DMS53 (cell line): ENCODE measurements at places on chromosomes 16 and 17.

DNA sequence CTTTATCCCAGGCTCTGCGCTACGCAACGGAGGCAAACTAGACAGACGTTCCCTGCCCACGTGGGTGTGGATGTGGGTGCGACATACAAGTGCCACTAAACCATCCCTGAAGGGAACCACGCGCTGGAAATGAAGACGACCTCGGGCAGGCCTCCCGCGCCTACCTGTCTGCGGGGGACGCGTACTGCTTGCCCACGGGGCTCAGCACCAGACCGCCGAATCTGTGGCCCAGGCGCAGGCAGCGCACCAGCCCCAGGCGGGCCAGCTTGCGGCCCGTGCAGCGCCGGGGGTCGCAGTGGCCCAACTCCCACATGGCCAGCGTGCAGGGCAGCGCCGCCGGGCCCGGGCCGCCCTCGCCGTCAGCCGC is 480 bp downstream of the TSR3 start:
- DNase-seq, result peak; percentile 42

DNA sequence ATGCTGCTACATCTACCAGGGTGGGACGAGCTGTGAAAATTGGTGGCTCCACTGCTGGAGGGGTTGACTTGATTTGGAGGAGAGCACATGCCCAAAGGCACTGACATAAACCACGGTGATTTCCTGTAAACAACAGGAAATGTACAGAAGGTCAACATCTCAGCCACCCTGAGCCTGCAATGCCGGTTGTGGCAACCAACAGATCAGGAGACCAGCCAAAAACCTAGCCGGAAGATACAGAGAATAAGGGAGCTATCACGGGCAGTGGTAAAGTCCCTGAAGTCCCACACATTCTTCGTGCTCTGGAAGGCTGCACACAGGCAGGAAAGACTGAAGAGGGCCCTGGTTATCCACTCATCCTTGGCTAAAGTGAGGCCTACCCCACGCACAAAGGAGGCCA is 56.2 kb downstream of the ADCY9 start:
- DNase-seq, result peak; percentile 32

GRCh38 chr16:77499373-77500285 is 64.8 kb upstream of the ADAMTS18 start:
- DNase-seq, result no peak

DNA sequence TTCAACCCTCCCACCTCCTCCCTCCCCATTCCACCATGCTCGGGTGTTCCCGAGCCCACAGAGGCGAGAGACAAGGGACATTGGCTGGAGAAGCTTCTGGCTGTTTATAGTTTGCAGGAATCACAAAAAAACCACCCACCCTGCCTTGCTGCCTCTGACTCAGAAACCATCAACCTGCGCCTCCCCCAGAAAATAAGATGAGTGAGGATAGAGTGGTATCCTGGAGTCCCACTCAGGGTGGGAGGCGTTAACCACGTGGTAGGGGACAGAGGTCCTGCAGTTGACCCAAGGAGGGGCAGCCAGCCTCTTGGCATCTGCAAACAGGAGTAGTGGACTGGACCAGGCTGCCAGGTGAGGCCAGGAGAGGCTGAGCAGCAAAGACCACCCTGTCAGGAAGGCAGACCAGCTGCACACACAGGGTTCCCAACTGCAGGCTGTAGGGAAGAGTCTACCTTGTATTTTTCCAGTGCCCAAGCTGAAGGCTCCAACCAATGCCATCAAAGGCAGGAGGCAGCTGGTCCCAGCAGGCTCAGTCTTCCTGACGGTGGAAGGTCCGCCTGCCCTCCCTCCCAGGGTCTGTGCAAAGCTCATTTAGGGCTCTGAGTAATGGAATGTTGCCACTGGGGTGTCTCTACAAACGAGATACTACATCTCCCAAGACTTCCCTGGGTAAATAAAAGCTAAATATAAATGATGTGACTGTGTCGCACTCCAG is 201.5 kb upstream of the TNRC6C start:
- no peak for DNase-seq

GRCh38 chr17:20173091-20173490 is 163.9 kb downstream of the SPECC1 start:
- DNase-seq, result no peak

DNA sequence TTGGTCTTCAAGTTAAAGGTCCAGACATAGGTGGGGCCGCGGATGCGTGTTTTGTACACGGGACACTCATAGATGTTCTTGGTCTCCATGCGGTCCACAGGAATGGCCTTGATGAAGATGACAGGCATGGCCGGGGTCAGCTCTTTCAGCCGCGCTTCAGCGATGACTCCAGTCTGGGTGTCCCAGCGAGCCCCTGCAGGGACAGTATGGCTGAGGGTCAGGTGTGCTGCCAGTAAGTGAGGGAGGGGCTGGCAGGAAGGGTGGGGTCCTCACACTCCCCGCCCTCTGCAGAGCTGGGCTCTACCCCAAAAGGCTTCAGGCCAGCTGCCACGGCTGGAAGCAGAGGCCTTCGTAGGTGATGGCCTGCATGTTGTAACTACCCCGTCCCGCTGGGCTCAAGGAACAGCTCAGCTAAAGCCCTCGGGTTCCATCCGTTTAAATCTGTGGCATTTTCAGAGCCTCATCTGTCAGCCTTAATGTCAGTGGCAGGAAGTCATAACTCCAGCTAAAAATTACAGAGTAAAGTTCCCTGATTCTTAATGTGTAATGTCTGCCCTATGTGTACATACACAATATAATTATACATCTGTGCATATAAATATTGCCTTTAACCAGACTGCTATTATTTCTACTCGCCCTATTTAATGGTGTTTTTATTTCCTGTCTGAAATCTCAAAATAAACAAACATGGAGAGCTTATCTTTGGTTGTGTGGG is 45.7 kb downstream of the PGS1 start:
- no peak for DNase-seq

DNA sequence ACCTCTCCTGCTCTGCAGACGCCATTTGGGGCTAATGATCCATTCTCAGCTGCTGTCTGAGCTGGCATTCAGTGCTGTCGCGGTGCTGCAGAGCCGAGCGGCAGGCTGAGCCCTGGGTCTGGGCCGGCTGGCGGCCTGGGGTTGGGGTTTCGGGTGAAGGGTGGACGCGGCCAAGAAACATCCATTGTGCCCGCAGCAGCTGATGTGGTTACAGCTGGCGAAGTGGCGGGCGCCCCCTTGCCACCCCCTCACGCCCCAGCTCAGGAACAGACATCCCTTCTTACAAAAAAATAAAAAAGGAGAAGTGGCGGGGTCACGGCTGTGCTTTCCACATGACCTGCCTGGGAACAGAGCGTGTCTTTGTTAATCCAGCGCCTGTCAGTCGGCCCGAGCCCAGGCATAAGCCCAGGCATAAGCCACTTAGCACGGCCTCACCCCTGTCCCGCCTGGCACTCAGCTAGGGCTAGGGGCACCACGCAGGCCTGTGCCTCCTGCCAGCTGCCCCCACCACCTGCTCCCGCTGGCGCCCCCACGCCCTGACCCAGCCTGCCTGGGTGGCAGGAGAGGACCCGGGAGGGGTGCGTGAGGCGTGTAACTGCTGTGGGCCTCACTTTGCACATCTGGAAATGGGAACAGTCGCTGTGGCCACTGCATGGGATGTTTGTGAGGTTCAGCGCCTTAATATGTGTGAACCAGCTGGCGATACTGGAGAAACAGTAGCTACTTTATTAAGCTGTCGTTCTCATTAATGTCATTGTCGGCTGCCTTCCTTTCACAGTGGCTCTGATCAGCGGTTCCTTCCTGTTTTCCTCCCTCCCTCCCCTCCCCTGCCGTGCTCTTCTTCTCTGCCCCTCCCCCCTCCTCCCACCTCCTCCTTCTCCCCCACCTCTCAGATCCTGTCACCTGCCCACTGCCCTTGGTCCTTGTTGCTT is 197.7 kb upstream of the CIBAR2 start:
- peak; percentile 19 for DNase-seq

DNA sequence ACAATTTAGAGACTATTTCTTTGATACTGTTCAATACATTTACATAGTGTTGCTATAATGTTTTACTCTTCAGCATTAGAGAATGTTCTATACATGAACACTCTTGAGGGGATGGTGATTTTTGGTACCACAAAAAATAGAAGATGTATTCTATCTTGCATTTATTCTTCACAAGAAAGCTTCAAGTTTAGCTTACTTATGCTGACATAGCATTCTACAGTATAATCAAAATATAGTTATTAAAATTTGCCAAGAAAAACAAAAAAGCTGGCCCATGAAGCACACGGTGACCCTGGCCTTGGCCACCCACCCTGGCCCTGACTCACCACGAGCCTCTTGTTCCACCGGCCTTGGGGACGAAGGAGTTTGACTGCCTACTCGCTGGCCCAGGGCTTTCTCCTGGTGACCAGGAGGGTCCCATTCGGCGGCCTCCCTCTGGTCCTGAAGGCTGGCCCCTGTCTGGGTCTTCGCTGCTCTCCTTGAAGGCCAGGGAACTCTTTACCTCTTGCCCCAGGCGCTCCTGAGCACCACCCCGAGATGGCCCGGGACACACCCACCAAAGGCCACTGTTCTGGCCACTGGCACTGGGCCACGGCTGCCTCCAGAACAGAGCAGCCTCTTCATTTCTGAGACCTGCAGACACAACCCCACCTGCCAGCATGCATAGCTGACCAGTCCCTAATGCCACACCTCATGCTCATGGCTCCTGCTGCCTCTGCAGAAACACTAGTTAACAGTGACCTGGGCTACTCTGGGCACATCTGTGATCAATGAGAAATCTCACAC is 22.5 kb upstream of the ICAM2 start:
- DNase-seq, result no peak

DNA sequence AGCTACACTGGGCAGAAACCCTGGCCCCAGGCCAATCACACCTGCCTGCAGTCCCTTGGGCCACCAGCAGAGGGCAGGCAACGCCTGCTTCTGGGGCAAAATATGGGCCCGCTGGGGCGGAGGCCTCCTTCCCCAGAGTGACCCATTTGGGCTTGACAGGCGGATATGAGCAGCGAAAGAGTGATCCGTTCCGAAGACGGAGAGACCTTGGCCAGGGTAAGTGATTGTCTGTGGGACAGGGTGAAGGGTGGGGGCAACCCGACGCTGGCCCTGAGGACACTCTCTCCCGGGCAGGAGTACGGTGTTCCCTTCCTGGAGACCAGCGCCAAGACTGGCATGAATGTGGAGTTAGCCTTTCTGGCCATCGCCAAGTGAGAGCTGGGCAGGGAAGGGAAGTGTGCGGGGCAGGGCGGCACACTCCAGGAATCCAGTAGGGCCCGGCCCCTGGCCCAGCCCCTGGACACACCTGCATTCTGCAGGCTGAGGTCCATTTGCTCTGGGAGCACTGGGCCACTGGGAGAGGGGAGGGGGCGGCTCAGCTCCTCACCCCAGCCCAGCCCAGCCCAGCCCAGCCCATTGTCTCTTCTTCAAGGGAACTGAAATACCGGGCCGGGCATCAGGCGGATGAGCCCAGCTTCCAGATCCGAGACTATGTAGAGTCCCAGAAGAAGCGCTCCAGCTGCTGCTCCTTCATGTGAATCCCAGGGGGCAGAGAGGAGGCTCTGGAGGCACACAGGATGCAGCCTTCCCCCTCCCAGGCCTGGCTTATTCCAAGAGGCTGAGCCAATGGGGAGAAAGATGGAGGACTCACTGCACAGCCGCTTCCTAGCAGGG is 3.5 kb upstream of the NHERF1 start:
- peak; percentile 80 for DNase-seq

GRCh38 chr16:54341892-54342776 is 55.5 kb upstream of the IRX3 start:
- DNase-seq, result no peak
